A549 treated with Mapracorat at 1 μM for 4 hours (cell line): ENCODE measurements at places on chromosomes 5 and 9. TPM values are rescaled to one million over a fixed set of nuclear protein-coding genes. Genes with fewer than 3 reads are reported as not detected.

DAPK1 gene
- total RNA-seq: 15.8 to 22.0 TPM (median 20.1 TPM) in 5 replicates

CDX1 gene
- not detected in 5 replicates for total RNA-seq

ORM2 gene
- total RNA-seq: not detected in 5 replicates

PCDHB2 gene
- 3.3 to 13.0 TPM (median 3.7 TPM) in 5 replicates for total RNA-seq

CCL27 gene
- total RNA-seq: 0.28 TPM in 1 of 5 replicates, not detected in the others

ZNF879 gene
- total RNA-seq: 0.37 to 0.57 TPM (median 0.54 TPM) in 5 replicates

BRINP1 gene
- 0.09 to 0.29 TPM (median 0.19 TPM) in 5 replicates for total RNA-seq

APBA1 gene
- 0.09 to 0.34 TPM (median 0.17 TPM) in 5 replicates for total RNA-seq

PDE6A gene
- total RNA-seq: 0.20 to 0.43 TPM (median 0.25 TPM) in 5 replicates

WDR5 gene
- 51.2 to 63.6 TPM (median 62.6 TPM) in 5 replicates for total RNA-seq

PAPPA gene
- 22.7 to 35.0 TPM (median 30.6 TPM) in 5 replicates for total RNA-seq

EFNA5 gene
- 19.2 to 24.2 TPM (median 21.4 TPM) in 5 replicates for total RNA-seq

CYLC2 gene
- not detected in 5 replicates for total RNA-seq

FABP6 gene
- total RNA-seq: 0.60 to 1.3 TPM (median 0.75 TPM) in 5 replicates

SLC45A2 gene
- total RNA-seq: 0.17 TPM in 1 of 5 replicates, not detected in the others

SEMA6A gene
- 0.06 to 0.19 TPM (median 0.13 TPM) in 4 of 5 replicates, not detected in the other for total RNA-seq

LCN2 gene
- 2.7 to 5.2 TPM (median 4.3 TPM) in 5 replicates for total RNA-seq

SIT1 gene
- total RNA-seq: not detected in 5 replicates

TMEM232 gene
- total RNA-seq: 0.23 TPM in 1 of 5 replicates, not detected in the others

PLPP7 gene
- 0.05 TPM in 1 of 5 replicates, not detected in the others for total RNA-seq

ISL1 gene
- 0.13 TPM in 1 of 5 replicates, not detected in the others for total RNA-seq

ST8SIA4 gene
- total RNA-seq: 0.20 to 0.38 TPM (median 0.29 TPM) in 5 replicates

ADGRD2 gene
- total RNA-seq: not detected in 5 replicates

BTNL8 gene
- total RNA-seq: not detected in 5 replicates

PCDHA3 gene
- total RNA-seq: 0.71 to 1.1 TPM (median 0.99 TPM) in 5 replicates

ANKRD34B gene
- 0.04 to 0.16 TPM (median 0.09 TPM) in 4 of 5 replicates, not detected in the other for total RNA-seq

LECT2 gene
- total RNA-seq: not detected in 5 replicates

SH3RF2 gene
- total RNA-seq: 2.0 to 2.9 TPM (median 2.2 TPM) in 5 replicates

REEP5 gene
- 130 to 146 TPM (median 143 TPM) in 5 replicates for total RNA-seq

VCAN gene
- 8.1 to 13.7 TPM (median 10.5 TPM) in 5 replicates for total RNA-seq

IL4 gene
- total RNA-seq: not detected in 5 replicates

PCDHGA11 gene
- 0.04 to 0.06 TPM (median 0.05 TPM) in 3 of 5 replicates, not detected in the others for total RNA-seq

NMRK1 gene
- total RNA-seq: 5.3 to 7.5 TPM (median 5.5 TPM) in 5 replicates

DBH gene
- total RNA-seq: not detected in 5 replicates

BASP1 gene
- 202 to 264 TPM (median 258 TPM) in 5 replicates for total RNA-seq

S100Z gene
- not detected in 5 replicates for total RNA-seq

ZSWIM6 gene
- total RNA-seq: 4.3 to 6.0 TPM (median 5.0 TPM) in 5 replicates

GPR151 gene
- total RNA-seq: not detected in 5 replicates

LHX6 gene
- 1.9 to 2.4 TPM (median 2.1 TPM) in 5 replicates for total RNA-seq

NCBP1 gene
- 24.4 to 26.7 TPM (median 25.0 TPM) in 5 replicates for total RNA-seq

SPATA6L gene
- total RNA-seq: 1.6 to 2.5 TPM (median 2.4 TPM) in 5 replicates

ANXA1 gene
- 1,006 to 1,217 TPM (median 1,147 TPM) in 5 replicates for total RNA-seq

TESK1 gene
- total RNA-seq: 25.8 to 30.3 TPM (median 29.8 TPM) in 5 replicates

SCGB3A2 gene
- not detected in 5 replicates for total RNA-seq

SPAG8 gene
- total RNA-seq: 0.34 to 0.74 TPM (median 0.56 TPM) in 5 replicates

GKAP1 gene
- 4.2 to 5.7 TPM (median 4.4 TPM) in 5 replicates for total RNA-seq

SPATA31D4 gene
- not detected in 5 replicates for total RNA-seq

LRRC26 gene
- 0.59 to 2.0 TPM (median 1.8 TPM) in 5 replicates for total RNA-seq

TRPM6 gene
- 1.7 to 2.0 TPM (median 1.9 TPM) in 5 replicates for total RNA-seq

SLC6A7 gene
- total RNA-seq: 0.05 TPM in 1 of 5 replicates, not detected in the others

BSPRY gene
- 0.15 TPM in 1 of 5 replicates, not detected in the others for total RNA-seq
